ENCODE measurements at places on chromosomes 13 and 19.
A peak's percentile ranks its signal among the peaks of the same experiment; 100 is the strongest.

DNA sequence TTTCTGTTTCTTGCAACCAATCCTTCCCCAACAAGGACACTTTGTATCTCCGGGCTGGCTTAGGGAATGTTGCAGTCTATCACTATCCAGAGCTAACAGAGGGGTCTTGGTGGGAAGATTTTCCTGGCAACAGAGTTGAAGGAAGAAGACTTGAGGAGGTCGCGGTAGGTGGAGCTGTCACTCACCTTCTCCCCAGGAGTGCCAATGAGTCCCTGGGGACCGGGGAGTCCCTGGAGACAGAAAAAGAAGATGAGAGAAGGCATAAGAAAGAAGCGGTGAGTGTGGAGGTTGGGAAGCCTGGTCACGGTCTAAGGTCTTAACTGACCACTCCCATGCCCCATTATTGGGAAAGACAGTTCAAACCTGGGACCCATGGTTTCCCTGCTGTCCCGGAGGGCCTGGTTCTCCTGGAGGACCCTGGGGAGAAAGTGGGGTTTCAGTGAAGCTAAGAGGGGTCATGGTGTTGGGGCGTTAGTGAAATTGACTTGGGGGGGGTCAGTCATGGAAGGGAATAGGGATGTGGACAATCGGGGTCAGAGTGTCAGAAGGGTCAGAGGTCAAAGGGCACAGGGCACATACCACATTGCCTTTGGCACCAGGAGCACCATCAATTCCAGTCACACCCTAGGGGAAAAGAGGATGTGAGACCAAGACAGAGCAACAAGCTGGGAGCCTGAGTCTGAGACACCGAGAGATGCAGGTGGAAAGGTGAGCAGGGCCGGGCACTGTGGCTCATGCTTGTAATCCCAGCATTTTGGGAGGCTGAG lies 18.7 kb downstream of the COL5A3 start:
- no peak for DNase-seq

DNA sequence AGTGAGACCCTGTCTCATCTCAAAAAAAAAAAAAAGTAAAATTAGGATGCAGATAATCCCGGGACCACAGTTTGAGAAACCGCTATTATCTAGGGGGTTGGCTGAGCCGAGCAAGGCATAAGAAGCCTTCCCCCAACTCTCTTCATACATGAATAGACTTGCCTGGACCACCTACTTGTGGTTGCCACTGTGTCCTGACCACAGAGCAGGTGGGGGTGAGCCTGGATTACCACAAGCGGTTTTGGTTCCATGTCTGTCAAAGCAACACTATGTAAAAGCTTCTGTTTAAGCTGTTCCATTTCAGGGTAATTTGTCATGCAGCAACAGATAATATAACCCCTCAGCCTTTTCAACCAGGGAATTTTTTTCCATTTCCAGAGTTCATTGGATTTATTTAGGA lies 3.3 kb upstream of the NAPA start:
- DNase-seq = no peak

DNA sequence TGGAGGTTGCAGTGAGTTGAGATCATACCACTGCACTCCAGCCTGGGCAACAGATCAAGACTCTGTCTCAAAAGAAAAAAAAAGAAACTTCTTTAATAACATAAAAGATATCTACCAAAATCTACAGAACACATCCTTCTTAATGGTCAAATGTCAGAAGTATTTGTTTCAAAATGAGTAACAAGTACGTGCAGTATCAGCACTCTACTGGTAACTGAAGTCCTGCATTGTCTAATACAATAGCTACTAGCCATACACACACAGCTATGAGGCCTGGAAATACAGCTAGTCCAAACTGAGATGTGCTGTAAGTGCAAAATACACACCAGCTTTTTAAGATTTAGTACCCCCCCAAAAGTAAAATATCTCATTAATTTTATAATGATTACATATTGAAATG lies 88.1 kb downstream of the TSC22D1 start:
- DNase-seq = no peak

GRCh38 chr13:24233351-24233901 lies 72.9 kb downstream of the SPATA13 start:
- DNase-seq = peak; percentile 27

GRCh38 chr19:5949792-5950305 lies 28.1 kb downstream of the RANBP3 start:
- no peak for DNase-seq

DNA sequence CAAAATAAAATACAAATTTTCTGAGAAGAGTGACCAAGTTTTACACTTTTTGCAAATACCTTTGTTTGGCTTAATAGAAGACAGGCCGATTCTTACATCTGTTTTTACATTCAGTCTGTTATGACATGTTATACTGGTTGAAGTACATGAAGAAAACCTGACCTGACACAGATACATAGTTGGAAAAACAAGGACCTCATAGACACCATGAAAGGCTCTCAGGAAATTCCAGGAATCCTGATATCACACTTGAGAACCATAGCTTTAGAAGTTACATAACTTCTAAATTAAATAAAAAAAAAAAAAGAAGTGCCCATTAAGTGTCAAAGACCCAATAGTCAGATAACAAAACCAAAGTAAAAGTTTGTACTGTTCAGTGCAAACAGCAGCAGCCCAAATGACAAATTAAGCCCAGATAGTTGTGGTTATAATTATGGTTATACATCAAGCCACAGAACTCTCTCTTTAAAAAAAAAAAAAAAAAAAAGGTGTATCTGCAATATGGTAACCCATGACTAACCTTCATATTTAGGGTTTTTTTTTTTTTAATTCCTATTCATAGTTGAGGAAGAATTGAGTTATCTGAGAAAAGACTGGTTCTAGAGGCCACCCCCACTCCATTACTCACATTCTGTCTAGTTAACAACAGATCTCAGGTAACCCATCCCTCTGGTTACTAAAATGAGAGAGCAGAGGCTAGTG lies 19.8 kb downstream of the RBM26 start:
- no peak for DNase-seq

- DNase-seq = no peak
These were observed 8.9 kb downstream of the DEDD2 start for GRCh38 chr19:42208612-42209011.

DNA sequence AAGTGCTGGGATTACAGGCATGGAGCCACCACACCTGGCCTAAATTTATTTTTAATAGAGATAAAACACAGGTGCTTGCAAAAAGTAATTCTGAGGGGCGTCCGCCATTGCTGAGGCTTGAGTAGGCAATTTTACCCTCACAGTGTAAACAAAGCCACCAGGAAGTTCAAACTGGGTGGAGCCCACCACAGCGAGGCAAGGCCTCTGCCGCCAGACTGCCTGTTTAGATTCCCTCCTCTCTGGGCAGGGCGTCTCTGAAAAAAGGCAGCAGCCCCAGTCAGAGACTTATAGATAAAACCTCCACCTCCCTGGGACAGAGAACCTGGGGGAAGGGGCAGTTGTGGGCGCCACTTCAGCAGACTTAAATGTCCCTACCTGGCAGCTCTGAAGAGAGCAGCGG lies 50.7 kb downstream of the B3GLCT start:
- DNase-seq = no peak

- no peak for DNase-seq
These were observed 2.3 kb downstream of the ZSCAN5A start for GRCh38 chr19:56312342-56312741.

DNA sequence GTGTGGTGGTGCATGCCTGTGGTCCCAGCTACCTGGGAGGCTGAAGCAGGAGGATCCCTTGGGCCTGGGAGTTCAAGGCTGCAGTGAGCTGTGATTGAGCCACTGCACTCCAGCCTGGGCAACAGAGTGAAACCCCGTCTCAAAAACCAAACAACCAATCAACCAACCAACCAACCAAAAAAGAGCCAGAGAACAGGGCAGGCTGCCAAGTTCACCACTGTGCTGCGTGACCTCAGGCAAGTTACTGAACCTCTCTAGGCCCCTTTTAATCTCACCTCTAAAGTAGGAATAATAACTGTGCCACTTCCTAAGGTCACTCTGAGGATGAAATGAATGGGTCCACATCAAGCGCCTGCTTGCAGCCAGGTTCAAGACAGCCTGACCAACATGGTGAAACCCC lies 16.9 kb downstream of the TJP3 start:
- DNase-seq = no peak

DNA sequence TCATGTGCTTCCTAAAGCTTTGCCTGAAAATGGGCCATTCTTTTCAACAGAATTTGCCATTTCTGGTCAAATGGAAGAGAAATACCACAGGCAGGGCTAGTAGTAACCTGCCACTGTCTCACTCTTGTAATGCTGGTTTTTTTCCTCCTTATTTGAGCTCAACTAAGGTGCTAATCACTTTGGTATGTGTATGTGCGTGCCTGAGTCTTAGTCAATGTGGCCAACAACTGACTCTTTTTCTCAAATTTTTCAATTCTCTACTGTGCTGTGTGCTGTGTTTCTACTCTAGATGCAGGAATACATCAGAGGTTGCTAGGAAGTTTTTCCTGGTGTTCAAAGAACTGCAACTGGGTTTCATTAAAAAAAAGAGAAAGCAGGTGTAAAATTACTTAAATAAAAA lies 870.2 kb downstream of the EFNB2 start:
- no peak for DNase-seq

DNA sequence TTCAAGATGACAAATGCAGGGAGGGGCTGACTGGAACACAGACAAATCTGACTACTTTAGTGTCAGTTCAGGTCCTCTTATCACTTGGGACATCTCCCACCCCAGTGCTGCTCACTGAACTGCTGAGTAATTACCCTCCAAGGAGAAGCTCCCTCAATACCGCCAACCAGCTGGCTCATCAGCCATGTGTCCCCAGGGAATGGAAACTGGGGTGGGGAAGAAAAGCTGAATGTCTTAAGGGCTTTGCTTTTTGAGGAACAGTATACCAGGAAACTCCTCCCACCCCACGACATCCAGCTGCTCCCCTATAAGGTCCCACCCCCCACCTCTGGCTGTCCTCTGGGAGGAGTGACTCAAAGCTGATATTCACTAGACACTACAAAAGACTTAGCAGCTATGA lies 2.0 kb downstream of the ZNF823 start:
- peak; percentile 79 for DNase-seq

GRCh38 chr13:23500849-23501248 lies 67.3 kb upstream of the SACS start:
- DNase-seq = no peak
